ENCODE measurements at places on chromosomes 7 and 10.

DNA sequence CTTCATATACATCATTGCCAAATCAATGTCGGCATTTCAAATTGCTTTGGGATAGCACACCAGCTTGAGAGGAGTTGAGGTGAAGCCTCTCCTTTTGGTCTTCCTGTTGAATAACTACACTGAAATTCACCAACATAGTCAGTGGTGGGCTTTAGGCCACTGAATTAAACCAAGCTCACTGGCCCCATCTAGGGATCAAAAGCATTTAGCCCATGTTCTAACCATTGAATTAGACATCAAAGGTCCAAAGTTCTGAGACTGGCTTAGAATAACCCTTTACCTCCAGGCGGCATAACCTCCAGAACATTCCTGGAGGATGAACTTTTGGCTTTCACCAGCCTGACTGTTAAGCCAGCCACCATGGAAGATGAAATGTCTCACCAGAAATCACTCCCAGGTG lies 54.6 kb downstream of the BPGM start:
- no peak for DNase-seq

DNA sequence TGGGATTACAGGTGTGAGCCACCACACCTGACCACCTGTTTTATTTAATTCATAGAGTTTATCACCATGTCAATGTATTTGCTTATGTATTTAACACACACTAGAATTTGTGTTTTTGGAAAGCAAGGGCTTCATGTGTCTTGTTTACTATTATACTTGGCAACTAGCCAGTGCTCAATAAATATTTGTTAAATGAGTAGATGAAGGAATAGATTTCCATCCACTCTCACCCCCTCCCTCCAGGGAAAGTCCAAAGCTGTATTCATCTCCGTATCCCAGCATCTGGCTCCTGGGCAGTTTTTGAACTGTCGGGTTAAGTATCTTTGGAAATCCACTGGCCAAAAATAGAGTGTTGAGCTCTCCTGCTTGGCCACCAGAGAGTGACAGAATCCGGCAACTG lies 4.6 kb upstream of the RADIL start:
- DNase-seq: no peak

- DNase-seq: no peak
Observed at GRCh38 chr7:123537026-123537642, 2.7 kb upstream of the IQUB start.

GRCh38 chr10:109019001-109019424 lies 904.3 kb downstream of the XPNPEP1 start:
- no peak for DNase-seq

- no peak for DNase-seq
Observed at GRCh38 chr7:1953199-1954190, 279.2 kb downstream of the MAD1L1 start.

- DNase-seq: no peak
Observed at GRCh38 chr7:88455696-88456095, 149.0 kb upstream of the STEAP4 start.

- DNase-seq: no peak
Observed at GRCh38 chr7:74216361-74216761, 6.6 kb downstream of the LAT2 start.

DNA sequence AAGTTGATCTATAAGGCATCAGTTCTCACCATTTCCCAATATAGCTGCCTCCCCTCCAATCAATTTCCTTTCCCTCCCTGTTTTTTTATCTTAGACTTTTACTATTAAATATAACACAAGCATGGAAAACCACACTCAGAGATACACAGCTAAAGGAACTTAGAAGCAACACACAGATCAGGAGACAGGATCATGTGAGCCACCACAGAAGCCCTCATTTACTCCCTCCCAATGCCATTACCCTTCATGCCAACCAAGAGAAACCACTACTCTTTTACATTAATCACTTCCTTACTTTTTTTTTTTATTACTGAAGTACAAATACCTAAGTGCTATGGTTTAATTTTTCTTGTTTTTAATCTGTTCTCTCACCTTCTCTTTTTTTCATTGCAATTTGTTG lies 33.0 kb downstream of the COG5 start:
- DNase-seq: no peak
